Activated naive CD4-positive, alpha-beta T cell treated with anti-CD3 and anti-CD28 coated beads, Interleukin-2, amount 50 U/mL, for 16 hours (primary cell): ENCODE measurements at places on chromosomes 3 and 15.

DNA sequence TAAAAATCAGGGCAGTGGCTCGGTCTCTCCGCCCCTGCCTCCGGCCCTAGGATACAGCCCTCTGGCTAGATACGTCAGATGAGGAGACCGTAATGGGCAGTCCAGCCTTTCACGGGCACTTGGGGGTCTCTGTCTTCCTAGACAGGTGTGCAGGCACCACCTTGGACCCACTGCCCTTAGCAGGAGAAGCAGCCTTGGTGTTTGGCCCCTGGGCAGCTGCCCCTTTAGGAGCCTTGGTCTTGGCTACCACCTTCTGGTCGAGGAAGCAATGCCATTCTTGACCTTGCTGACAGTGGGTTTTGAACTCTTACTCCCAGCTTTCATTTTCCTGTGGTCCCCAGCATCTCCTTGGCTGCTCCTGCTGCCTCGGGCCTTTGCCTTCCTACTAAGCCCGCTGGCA, 149.7 kb upstream of the FRMD4B start:
- no peak for DNase-seq

- DNase-seq = no peak
Measured at GRCh38 chr15:51672155-51672687, 9.1 kb upstream of the SCG3 start.

DNA sequence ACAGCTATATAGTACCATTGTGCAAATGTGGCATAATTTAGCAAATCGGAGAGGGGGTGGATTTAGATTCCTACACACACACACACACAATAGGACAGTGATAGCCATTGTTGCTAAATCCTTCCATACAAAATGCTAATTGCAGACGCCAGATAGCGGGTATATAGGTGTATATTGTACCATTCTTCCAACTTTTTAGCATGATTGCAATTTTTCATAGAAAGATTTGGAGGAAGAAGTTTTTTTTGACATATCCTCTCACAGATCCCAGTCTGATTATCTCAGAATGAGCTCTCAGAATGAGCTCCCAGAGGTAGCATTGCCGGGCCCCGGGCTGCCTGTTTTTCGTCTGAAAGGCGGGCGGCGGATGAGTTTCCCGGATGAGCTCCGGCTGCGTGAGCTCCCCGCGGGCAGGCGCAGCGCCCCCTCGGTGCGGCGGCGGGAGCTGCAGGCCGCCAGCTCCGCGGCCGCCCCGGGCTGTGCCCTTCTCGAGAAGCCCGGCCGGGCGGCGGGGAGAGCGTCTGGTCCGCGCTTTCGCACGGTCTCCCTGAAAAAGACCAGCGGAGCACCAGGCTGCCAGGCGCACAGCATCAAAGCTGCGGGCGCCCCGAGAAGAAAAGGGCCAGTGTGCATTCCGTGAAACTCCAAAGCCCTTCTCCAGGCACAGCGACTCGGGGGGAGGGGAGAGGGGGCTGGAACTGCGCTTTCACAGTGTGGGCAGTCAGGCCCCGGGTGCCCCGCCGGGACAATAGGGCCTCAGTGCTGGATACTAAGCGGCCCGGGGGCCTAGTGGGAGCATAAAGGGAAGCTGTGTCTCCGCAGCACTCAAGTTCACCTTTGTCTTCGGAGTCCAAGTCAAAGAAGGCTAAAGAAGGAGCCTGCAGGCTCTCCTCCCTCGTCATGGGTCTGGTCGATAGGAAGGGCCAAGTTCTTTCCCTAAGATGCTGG, 12.0 kb upstream of the SHC4 start:
- DNase-seq = peak; percentile 77

DNA sequence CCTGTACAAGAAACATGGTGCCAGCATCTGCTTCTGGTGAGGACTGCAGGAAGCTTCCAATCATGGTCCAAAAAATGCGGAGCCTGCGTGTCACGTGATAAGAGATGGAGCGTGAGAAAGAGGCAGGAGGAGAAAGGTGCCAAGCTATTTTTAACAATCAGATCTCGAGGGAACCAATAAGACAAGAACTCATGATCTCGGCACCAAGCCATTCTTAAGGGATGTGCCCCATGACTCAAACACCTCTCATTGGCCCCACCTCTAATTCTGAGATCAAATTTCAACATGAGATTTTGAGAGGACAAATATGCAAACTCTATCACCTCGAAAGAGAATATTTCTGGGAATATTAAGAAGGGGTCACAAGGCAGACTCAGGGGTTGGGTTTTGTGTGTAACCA, 107.2 kb downstream of the PYDC2 start:
- DNase-seq = no peak

DNA sequence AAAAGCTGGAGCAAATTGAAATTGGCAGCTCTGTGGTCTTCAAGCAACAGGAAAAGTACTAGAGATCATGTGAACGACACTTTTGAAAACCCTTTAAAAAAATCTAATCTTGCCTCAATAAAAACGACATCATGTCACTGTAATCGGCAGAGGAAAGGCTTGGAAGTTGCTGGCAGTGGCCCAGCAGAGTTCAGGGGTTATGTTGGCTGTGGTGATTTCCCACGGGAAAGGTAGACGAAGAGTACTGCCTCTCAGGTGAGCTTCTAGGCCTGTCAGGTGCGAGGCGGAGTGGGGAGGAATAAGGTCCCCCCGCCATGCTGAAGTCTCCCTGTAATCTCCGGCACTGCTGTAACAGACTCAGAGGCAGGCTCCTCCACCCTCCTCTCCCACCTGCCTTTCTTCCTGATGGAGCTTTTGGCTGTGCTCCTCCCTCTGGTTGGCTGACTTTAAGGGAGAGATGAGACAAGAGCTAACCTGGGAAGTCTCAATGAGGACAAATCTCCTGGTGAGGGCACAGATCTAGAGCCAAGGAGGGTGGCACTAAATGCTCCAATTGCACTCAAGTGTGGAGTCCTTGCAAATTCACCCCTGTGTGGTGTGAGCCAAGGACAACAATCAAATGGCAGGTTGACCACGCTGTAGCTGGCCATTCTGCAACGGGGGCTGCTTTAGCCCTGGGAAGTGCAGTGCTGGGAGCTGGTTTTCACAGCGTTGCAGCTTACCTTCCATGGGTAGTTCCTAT, 18.7 kb upstream of the HES1 start:
- DNase-seq = no peak

DNA sequence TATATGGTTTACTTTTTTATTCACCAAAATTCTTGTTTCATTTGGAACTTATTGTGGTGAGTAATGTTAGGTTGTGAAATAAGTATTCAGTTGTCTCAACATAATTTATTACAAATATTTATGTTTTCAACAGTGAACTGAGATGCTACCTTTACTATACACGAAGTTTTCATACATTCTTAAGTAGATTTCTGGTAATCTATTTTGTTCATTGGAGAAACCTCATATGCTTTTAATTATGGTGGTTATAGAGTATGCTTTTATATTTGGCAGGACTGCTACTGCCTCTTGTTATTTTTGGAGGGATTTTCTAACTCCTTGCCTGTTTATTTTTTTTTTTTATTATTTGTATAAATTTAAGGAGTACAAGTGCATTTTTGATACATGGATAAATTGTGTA, 253.1 kb downstream of the NLGN1 start:
- no peak for DNase-seq

DNA sequence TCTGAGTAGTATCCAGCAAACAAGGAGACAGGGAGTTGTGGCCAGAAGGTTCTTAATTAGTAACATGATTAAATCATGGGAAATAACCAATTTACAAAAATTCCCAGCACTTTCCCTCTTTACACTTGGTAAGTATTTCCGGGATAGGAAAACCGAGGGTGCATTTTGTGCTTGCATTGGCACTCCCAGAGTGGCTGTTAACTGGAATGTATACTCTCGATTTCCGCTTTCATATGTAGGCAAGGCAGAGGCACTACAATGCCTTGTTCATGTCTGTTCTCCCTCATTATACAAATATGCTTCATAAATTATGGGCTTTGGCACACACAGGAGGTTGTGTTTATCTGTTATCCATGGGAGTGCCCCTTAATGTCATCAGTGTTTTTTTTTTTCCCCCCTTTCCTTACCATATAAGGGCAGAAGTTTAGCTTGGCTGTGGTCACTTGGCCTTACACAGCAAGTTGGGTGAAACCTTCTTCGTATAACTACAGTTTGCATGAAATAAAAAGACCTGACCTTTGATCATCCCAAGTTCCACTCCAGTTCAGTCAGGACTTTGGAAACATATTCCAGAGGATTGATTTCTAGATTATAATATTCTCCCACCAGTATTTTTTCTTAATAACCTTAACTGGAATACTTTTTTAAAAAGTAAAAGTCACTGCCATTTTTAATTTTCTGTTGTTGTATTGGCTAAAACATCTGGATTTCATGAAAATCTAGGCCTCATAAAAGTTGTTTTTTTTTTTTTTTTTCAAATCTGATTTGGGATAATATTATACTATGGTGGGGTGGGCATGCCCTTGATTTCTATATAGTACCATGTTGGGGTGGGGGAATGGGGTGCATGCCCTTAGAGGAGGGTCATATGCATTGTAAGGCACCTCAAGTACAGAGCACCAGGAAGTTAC, 8.9 kb downstream of the TPM1 start:
- no peak for DNase-seq

GRCh38 chr3:72907731-72908620, 20.1 kb downstream of the GXYLT2 start:
- DNase-seq = no peak

DNA sequence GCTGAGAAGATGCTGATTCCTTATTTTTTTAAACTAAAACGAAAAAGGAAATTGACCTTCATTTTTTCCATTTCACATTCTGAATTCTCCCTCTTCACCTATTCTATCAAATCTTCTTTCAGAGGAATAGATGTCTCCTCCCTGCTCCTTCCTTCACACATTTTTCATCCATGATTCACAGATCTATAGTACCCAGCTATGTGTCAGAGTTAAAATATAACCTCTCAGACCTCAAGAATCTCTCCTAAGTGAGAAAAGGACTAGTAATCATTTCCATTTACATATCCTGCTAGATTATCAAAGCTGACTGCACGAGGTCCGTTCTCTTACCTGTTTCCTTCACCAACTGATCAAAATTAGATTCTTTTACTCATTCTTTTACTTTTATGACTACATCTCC, 1297.6 kb upstream of the ALCAM start:
- DNase-seq = no peak

DNA sequence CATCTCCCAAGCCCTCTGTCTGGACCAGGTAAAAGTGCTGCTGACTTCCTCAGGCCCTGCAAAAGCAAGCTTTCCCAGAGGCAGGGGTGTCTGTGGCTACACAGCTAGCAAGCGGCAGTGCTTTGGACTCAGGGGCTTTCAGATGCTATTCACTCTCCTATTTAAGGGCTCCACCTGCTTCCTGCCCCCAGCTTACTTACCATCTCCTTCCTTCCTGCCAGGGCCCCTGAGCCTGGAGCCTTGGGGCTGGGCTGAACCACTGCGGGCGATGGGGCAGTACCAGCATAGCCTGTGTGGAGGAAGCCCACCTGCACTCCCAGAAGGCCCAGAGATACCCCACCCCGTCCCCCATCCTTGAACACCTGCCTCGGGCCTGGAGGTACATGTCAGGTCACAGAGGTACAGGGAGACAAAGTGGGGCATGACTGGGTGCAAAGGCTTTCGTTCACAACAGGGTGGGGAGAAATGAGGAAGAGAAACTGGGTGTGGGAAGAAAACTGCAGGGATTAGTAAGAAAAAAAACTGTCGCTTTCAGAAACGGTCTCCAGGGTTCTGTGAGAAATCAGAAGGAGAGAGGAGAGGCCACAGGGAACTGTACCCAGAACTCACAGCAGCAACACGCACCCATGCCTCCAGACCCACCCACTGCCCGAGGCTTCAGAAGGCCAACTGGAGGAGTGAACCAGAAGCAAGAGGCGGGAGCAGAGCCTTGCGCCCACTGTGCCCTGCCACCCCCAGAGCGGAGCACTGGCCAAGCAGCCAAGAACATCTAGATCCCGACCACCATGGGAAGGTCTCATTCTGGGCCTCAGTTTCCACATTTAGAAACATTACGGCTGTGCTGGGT, 49.5 kb downstream of the CCDC12 start:
- no peak for DNase-seq

GRCh38 chr15:55824857-55825613, 82.1 kb upstream of the PRTG start:
- no peak for DNase-seq

DNA sequence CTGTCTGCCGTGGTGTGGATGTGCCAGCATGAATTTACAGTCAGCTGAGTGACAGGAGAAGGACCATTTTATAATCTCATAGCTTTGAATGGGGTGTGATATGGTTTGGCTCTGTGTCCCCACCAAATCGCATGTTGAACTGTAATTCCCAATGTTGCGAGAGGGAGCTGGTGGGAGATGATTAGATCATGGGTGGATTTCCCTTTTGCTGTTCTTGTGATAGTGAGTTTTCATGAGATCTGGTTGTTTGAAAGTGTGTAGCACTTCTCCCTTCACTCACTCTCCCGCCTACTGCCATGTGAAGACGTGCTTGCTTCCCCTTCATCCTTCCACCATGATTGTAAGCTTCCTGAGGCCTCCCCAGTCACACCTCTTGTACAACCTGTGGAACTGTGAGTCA, 111.9 kb upstream of the CHD2 start:
- DNase-seq = no peak

DNA sequence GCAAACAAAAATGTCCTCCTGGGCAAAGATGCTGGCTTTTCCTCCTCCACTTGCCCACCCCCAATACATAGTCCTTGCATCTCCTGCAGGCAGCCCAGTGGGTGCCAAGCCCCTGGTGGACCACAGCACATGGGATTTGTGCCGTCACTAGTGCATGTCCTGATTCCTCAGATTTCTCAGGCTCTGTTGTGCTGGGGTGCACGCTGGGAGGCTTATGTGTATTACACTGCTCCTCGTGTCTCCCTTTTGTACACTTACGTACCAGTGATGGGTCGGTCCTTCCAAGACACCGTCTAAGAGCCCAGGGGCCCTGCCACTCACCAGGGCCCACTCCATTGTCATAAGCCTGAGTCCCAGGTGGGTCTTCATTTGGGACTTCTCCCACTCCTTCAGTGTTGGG, 70.1 kb downstream of the PLXNA1 start:
- no peak for DNase-seq

GRCh38 chr3:69085168-69085832, 563 bp downstream of the ARL6IP5 start:
- DNase-seq = no peak

GRCh38 chr15:88704791-88705768, 66.3 kb downstream of the ISG20 start:
- no peak for DNase-seq

DNA sequence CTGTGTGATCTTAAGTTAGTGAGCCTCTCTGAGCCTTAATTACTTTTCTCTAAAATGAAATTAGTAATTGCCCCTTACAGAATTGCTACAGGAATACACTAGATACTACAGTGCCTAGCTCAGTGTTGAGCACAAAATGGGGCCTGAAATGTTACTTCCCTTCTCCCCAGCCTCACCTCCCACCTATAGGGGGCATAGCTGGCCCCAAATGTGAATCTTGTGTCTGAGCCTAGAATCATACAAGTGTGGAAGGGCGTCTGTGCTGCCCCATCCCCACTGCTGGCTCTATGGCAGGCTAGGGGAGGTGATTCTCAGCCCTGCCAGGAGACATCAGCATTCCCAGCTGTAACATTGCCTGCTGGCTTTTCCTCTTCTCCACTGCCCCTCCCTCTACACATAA, 42.7 kb downstream of the IFT122 start:
- no peak for DNase-seq
